ENCODE measurements at places on chromosomes 7 and 10.

GRCh38 chr10:35875016-35875676 is 233.1 kb upstream of the FZD8 start:
- DNase-seq: no peak

GRCh38 chr10:69846293-69846921 is 44.7 kb downstream of the COL13A1 start:
- no peak for DNase-seq

- no peak for DNase-seq
Measured at GRCh38 chr7:37550426-37550825, 101.8 kb upstream of the ELMO1 start.

GRCh38 chr7:3408814-3409595 is 108.0 kb downstream of the SDK1 start:
- DNase-seq: no peak

GRCh38 chr10:52092390-52092789 is 221.7 kb upstream of the DKK1 start:
- no peak for DNase-seq

GRCh38 chr7:13845601-13846000 is 143.9 kb downstream of the ETV1 start:
- no peak for DNase-seq

GRCh38 chr7:42077271-42078135 is 159.5 kb downstream of the GLI3 start:
- no peak for DNase-seq

DNA sequence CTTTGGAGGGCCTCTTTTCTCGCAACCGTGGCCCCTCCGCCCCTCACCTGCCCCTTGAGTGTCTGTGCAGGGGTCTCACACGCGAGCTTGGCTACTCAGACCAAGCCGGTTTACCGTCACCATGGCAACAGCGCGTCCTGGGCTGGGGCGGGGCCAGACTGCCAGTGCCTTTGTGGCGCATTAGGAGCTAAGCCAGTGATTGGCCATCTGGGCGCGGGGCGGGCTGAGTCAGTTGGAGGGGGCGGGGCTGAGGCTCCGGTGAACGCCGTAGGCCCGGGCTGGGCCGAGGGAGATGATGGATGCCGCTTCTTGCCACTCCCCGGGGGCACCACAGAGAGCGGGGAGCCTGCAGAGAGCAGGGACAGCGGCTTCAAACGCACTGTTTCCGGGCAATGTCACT is 48.7 kb upstream of the FXYD4 start:
- no peak for DNase-seq

GRCh38 chr7:141646826-141647480 is 55.0 kb downstream of the DENND11 start:
- no peak for DNase-seq

DNA sequence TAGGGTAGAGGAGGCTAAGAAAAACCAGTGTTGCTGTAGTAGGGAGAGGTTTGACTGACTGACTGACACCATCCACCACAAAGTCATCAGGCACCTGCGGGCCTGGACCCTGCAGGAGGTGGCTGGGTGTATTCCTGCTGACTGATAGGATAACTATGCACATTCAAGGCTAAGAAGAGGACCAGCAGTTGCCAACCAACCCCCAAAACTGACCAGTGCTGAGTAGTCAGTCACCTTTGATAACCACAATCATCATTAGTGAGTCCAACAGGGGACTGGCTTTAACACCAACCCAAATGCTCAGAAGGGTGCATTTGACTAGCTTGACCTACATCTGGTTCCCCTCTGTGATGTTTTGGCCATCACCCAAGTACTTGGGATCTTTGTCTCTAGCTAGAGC is 30.5 kb downstream of the PLXNA4 start:
- DNase-seq: no peak

- no peak for DNase-seq
Measured at GRCh38 chr7:4951903-4952636, 6.9 kb downstream of the MMD2 start.

GRCh38 chr7:130893441-130893894 is 159.5 kb upstream of the KLF14 start:
- no peak for DNase-seq

DNA sequence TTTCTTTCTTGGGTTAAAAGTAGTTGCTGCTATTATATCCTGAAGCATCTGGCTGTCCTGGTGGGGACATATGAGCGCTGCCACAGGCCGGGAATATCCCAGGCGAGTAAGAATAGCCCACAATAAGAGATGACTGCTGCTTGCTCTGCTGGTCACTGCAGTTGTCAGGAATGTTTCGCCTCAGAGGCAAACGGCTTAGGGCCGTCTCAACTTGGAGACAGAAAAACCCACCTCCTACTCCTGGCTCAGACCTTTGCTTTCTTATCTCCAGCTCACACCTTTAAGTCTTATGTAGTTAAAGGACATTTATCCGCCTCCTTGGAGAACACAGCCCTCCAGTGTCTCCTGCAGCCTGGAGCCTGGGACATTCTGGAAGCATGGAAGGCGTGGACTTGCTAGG is at the start of gene GJD4:
GJD4 (plus strand) TSS at position 151 of the 400 bp plus-strand sequence; CDS start at position 378, 227 bp downstream.
- DNase-seq: no peak

GRCh38 chr7:43591558-43592180 is 8.8 kb downstream of the STK17A start:
- no peak for DNase-seq

DNA sequence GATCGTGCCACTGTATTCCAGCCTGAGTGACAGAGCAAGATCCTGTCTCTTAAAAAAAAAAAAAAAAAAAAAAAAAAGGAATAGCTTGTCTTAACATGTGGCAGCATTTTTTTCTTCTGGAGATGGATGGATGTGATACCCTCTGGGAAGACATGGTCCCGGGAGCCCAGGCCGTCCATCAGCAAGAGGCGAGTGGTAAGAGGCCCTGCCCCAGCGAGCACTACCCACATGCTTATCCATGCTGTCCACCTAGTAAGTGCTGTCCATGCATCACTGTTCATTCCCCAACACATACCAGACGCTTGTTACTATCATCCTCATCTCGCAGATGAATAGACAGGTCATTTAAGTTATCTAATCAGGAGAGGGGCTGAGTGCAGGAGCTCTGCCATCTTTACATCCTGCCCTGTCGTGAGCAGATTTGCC is 12.9 kb downstream of the ATP6V1F start:
- DNase-seq: no peak

DNA sequence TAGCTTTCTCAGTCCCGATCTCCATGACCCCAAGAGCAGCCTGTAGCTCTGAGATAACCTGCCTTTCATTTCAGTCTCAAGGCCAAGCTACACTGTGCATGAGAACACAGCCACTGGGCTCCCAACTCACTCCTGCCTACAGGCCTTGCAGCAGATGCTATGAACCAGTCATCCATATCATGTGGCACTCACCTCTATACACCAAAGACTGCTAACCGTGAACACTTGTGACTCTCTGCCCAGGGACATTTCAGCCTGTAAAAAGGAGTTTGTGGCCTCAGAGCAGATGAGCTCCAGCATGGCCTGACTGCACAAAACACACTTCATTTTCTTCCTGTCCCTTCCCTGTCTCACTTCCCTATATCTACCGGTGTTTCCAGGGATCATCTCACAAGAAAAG is 56.9 kb upstream of the NPY start:
- DNase-seq: no peak

DNA sequence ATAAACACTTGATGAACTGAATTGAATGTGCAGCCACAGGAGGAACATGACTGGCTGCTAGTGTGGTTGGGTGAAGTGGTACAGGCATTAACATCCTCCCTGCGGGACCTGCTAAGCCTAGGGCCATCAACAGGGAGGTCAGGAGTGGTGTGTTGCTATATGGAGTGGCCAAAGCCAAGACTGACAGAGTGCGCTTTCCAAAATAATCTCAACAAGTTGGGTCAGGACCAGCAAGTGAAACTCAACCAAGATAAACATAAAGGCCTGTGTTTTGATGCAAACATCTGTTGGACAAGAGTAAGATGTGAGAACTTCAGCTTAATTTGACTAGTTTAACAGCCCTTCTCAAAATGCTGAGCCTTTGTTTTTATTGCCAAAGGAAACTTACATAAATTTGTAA is 97.7 kb downstream of the WDFY4 start:
- DNase-seq: peak; percentile 32

- DNase-seq: no peak
Measured at GRCh38 chr7:138295049-138295637, 164.9 kb upstream of the TRIM24 start.

GRCh38 chr7:2248984-2249694 is 7.1 kb downstream of the NUDT1 start:
- no peak for DNase-seq

DNA sequence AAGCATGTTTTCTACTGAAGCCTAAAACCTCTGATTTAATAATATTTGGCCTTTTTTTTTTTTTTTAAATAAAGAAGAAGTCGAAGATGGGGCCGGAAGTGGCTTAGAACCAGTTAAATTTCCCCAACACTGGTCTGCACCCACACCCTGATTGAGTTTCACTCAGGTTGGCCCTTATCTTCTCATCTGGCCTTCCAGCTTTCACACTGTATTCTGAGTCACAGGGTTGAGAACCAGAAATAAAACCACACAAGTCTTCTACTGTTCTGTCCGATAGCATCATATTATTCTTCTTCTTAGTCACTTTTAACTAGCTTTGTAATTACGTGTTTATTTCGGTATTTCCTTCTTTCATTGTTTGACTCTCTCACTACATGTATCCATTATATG is 9.9 kb downstream of the ZNF365 start:
- DNase-seq: no peak

- DNase-seq: no peak
Measured at GRCh38 chr7:53993224-53993623, 549.0 kb upstream of the VSTM2A start.

GRCh38 chr7:22564511-22565045 is 64.6 kb upstream of the STEAP1B start:
- no peak for DNase-seq

GRCh38 chr7:155584763-155585531 is 38.6 kb upstream of the CNPY1 start:
- DNase-seq: no peak

DNA sequence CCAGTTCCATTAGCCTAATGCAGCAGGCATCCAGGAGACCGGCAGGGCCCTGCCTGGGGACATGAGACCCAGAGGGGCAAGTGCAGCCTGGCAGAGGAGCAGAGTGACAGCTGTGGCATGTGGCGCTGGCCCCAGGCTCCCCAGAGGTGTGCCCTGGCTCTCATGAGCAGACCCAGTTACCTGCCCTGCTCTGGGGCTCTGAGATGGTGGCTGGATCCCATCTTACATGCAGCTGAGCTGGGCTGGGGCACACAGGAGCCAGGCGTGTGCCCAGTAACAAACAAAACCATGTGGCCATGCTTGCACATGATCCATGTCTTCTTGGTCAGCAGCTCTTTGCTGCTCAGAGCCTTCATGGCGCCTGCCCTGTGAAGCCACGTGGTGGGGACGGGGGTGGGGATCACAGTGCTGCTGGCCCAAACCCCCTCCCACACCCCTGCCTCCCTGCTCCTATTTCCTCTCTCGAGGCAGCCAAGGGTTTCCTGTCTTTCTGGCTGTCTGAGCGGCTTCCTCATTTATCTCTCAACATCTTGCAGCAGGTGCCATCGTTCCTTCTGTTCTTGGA is 40.3 kb upstream of the GTF2I start:
- DNase-seq: no peak

- DNase-seq: no peak
Measured at GRCh38 chr7:99050971-99051370, 92.9 kb downstream of the SMURF1 start.

GRCh38 chr7:70372768-70373515 is 759.0 kb upstream of the GALNT17 start:
- no peak for DNase-seq

- no peak for DNase-seq
Measured at GRCh38 chr10:109029870-109030269, 893.4 kb downstream of the XPNPEP1 start.

GRCh38 chr10:118629211-118629610 is 33.8 kb upstream of the PRLHR start:
- DNase-seq: no peak

- peak; percentile 91 for DNase-seq
Measured at GRCh38 chr10:34739915-34740314, 75.2 kb downstream of the PARD3 start.

- DNase-seq: no peak
Measured at GRCh38 chr7:129714514-129715063, 103.1 kb downstream of the NRF1 start.

- DNase-seq: peak; percentile 85
Measured at GRCh38 chr10:118569241-118569881, 26.1 kb downstream of the PRLHR start.

DNA sequence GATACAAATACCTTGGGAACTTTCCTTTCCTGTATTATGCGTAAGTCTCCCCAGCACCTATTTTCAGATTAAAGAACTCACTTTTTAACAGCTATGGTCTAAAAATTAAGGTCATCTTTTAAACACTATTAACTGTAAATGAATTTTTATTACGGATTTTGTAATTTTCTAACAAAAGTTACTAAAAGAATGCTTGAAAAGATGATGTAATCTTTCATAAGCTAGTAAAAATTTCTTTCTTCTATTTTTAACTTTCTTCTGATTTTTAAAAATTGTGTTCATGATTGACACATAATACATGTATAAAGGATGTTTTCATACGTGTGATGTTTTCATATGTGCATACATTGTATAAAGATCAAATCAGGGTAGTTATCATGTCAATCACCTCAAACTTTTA is 291.2 kb upstream of the MBL2 start:
- DNase-seq: no peak

DNA sequence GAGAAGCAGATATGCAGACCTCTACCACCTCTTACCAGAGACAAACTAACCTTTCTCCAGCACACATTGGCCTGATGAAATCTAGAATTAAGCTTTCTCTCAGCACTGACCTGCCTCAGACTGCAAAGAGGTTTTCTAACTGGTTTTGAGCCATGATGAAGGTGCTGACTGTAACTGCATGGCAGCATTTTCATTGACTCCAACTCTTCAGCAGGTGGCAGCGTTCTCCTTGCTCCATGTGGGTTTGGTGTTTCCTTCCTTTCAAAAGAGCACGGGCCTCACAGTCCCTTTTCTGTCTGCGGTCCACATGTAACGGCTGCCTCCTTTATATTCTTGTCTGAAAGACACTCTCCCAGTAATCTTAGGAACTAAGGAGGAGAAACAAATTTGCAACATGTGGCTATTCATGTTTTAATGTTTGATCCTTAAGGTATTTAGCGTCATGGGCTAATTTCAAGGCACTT is 12.6 kb downstream of the KLLN start:
- DNase-seq: no peak

DNA sequence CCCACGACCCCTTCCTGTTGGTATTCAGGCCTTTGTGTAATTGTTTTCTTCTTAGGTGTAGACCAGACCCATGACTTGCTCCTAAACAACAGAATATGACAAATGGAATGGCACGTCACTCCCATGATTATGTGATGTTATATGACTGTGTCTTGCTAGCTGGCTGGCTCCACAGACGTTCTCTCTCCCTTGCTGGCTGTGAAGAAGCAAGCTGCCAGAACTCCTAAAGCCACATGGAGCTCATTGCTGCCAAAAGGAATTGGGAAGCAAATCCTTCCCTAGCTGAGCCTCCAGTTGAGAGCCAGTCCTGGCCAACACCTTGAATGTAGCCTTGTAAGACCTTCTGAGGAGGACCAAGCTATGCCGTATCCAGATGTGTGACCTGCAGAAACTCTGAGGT is 74.2 kb downstream of the RAB18 start:
- no peak for DNase-seq

All from vagina (tissue), 2 donors.